CD4-positive, alpha-beta T cell treated with Interleukin-4 for 4 hours (primary cell): ENCODE measurements at places on chromosomes 4 and X.

GRCh38 chr4:37465296-37465695 lies 220.8 kb downstream of the NWD2 start:
- DNase-seq, result no peak

- no peak for DNase-seq
Observed at GRCh38 chr4:65495439-65495838, 174.8 kb downstream of the EPHA5 start.

- DNase-seq, result no peak
Observed at GRCh38 chr4:12005471-12005870, 576.8 kb upstream of the HS3ST1 start.

GRCh38 chrX:71638409-71638808 lies 20.1 kb upstream of the CXCR3 start:
- DNase-seq, result no peak

- no peak for DNase-seq
Observed at GRCh38 chrX:23115651-23116050, 115.9 kb downstream of the DDX53 start.

DNA sequence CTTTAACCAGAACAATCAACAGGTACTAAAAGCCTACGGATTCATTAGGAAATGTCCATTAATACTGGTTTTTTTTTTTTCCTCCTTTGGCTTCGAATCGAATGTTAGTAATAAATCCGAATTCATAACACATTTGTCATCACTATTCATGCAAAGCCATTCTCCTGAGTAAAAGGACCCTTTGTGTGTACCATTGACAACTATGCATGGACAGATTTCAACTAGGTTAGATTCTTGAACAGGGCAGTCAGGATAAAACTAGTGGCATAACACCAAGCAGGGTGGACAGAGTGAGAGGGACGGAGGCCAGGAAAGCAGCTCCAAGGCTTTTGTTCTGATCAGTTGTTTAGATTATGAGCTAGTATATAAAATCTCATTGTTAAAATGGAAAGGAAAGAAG lies 1722.0 kb upstream of the TENM3 start:
- DNase-seq, result no peak

- no peak for DNase-seq
Observed at GRCh38 chr4:118918388-118918787, 29.7 kb downstream of the SYNPO2 start.

GRCh38 chr4:57077550-57078343 lies 32.4 kb downstream of the IGFBP7 start:
- DNase-seq, result no peak

DNA sequence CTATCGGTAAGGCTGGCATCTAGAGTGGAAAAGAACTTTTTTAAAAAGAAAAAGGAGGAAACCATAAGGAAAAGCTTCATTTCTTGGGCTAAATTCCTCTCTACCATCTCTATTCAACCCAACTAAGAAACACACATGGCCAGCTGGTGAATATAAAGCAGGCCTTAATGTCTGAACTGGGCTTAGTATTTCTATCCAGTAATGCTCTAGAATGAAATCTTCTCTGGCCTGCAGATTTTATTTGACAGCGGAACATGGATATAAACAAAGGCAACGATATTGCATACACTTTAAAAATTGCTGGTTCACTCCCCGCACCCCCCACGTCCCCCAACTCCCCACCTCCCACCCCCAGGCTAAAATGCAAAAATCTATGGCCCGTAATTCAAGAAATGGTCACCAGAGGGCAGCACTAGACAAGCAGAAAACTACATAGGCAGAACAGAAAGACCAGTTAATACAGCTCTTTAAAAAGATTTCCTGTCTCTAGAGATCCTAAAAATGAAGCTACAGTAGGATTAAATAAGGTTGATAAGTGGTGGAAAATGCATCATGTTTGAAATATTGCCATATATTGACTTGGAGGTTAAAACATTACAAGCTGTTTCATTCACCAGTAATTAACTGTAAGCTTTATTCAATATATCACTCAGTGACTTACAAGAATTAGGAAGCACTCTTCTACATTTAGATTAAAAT lies 155.2 kb upstream of the GALNT7 start:
- DNase-seq, result peak; percentile 57

- DNase-seq, result no peak
Observed at GRCh38 chr4:183758061-183758757, 99.1 kb downstream of the TRAPPC11 start.

DNA sequence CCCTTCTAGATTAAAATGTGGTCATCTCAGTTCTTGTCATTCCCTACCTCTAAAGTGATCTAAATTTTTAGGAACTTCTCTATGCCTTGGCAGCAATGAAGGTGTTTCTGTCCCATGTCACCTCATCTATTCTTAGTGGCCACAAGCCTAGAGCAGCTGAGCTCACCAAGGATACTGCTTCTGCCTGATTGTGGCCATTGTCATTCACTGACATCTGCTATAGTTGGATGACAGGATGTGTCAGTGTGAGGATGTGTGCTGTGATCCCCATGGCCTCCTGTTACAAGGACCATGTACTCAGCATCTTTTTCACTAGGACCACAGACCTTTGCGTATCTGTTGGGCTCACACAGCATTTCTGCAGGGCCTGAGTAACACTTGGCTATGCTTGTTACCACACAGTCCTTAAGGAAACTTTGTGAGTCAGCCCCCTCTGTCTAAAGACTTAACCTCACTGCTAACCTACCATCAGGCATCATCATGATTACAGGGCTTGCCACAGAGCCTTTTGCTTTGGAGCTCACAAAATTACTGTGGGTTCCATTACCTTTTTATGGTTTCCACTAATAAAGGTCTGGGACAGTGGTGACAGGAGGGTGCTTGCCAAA lies 421.0 kb downstream of the ADAM29 start:
- DNase-seq, result no peak

GRCh38 chrX:81957900-81958545 lies 756.1 kb downstream of the SH3BGRL start:
- peak; percentile 4 for DNase-seq

DNA sequence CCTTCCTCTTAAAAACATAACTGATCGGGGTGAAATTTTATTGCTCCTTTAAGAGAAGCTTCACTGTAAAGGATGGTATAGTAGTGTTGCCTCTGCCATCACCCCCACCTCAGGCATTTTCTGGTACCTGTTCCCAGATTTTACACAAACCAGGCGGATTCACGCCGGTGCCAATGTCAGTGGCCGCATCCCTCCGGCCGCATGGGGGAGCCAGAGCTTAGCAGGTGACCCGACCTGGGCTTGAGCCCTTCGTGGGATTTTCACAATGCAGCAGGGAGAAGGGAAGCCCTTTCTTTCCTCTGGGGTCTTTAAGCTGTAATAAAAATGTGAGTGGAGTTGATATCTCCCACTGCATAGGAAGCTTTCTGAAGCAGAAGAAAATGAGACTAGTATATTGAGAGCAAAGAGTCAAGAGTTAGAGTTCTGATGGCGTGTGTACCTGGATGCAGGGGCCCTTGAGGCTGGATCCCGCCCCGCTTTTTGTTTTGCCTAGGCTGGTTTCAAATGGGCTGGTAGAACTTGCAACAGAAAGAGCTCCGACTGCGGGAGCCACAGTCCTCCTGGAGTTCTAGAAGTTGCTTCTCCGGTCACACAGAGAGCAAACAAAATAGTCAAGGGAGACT lies 59.4 kb downstream of the POLR2B start:
- DNase-seq, result no peak

DNA sequence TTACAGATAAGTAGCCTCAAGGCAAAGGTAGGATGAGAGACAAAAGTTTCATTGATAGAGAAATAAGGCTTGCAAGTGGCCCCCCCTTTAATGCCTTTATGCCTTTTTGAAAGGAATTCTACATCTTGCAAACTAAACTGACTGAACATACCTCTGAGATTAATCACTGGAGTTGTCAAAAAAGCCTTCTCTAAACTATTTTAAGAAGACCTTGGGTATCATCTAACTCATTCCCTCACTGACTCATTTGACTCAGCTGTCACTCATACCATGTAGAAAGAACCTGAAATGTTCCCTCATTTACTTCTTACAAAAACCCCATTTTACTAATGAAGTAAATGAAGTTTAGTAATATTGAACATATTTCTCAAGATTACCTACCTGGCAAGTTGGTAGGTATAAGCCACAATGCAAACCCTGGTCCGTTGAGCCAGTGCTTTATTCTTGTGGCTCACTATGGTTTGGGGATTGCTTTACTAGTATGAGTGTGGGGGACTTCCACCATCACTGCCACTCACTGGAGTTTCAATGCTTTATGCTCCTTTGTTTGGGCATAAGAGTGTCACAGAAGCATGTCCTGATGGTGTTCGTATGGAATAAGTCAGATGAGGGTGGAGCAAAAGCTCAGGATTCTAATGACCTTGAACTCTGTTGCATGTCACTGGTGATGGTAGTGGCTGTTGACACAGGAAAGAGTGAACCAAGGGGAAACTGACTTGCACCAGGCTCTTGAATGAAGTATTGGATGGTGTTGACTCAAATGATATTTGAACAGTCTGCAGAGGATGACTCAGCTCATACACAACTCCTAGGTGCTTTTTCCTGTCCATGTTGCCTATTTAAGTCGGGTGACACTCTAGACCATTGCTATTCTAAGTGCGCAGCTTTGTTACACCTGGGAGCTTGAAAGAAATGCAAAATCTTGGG lies 305.5 kb upstream of the EMCN start:
- DNase-seq, result no peak

DNA sequence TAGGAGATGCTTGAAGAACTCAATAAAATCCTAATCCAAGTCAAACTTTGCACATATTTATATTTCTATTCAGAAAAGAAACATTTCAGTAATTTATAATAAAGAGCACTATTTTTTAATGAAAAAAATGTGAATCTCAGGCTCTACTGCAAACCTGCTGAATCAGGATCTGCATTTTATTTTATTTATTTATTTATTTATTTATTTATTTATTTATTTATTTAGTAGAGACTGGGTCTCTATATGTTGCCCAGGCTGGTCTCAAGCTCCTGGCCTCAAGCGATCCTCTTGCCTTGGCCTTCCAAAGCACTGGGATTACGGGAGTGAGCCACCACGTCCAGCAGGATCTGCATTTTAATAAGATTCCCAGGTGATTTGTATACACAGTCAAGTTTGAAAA lies 16.0 kb downstream of the SUPT20HL1 start:
- no peak for DNase-seq

DNA sequence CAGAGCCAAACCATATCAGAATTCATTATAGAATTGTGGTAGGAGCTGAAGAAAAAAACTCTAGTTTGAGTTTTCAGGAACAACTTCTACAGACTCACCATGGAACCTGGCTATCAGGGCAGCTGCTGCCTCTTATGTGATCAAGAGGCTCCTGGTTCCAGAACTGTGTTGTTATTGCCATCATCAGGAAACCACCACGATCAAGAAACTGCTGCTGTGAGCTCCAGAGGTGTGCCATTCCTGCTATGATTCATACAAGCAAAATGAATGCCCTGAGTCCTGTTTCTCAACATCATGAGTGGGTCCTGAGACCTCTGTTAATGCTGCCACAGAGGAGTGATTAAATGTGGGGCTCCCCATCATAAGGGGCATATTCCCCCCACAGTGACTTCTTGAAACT lies 43.7 kb downstream of the TASL start:
- no peak for DNase-seq

GRCh38 chrX:6383488-6383887 lies 151.4 kb downstream of the VCX3A start:
- no peak for DNase-seq

GRCh38 chr4:40288566-40288965 lies 46.6 kb upstream of the CHRNA9 start:
- DNase-seq, result no peak

DNA sequence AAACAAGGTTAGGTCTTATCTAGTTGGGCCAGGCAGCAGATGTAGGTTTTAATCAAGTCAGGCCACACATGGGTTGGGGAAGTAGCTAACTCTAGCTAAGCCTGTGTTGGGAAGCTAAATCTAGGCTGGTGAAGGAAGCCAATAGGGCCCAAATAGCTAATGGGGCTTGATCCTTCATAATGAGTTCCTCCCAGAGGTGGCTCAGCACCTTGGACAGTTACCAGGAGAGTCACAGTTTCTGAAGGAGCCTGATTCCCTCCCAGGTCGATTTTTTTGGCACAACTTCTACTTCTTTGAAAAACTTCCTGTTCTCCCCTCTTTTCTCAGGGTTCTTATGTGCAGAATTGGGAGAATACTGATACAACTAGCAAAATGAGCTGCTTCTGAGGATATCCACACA lies 242.5 kb upstream of the PRPS2 start:
- DNase-seq, result no peak

DNA sequence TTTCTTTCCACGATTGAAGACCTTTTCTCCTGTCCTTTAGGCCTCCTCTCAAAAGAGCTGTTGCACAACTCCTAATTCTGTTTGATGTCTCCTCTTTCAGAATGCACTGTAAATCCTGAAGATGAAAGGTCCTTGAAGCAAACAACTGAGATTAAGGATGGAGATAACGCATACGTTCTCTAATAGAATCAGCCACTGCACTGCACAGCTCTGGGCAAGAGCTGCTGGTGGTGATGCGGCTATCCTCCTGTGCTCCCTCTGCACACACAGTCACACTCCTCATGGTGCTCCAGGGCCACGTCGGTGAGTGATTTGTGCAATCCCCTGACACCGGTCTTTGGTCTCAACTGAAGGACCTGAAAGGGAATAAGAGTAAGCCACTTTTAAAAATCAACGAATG lies 208.7 kb downstream of the PDGFC start:
- DNase-seq, result no peak

DNA sequence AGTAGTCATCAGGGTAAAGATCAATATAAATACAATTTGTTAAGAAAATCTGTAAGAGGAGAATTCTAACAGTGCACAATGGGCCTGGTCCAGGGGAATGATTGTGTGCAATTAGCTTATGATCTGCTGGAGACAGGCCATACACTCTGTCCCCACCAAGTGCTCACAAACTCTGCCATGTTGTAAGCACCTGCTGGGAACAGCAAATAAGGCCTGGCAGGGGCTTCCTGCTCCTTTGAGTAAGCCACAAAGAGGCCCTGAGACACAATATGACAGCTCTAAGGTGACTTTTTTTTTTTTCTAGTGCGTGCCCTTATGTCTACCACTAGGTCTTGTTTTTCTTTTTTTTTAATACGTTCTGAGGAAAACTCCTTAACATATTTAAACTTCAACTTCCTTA lies 866.3 kb upstream of the PCDH7 start:
- no peak for DNase-seq

- no peak for DNase-seq
Observed at GRCh38 chr4:76388160-76388908, 32.6 kb downstream of the CCDC158 start.

- no peak for DNase-seq
Observed at GRCh38 chr4:142314686-142315085, 531.4 kb downstream of the INPP4B start.
